ENCODE measurements at places on chromosomes 6 and 20. TPM values are rescaled to one million over a fixed set of nuclear protein-coding genes. Genes with fewer than 3 reads are reported as not detected.

PLN gene
- 14.6 TPM for polyA plus RNA-seq

KIF3B gene
- 45.8 TPM for polyA plus RNA-seq

RIMS1 gene
- 0.77 TPM for polyA plus RNA-seq

APOM gene
- 3.6 TPM for polyA plus RNA-seq

RNF39 gene
- polyA plus RNA-seq: 2.3 TPM

Measured in sigmoid colon (tissue), 7 donors.